Activated CD8-positive, alpha-beta T cell treated with anti-CD3 and anti-CD28 coated beads, Interleukin-2, amount 10 ng/mL, durations not matched to agents 7 days and 5 days (primary cell): ENCODE measurements at places on chromosomes 11 and 22.
A peak's percentile ranks its signal among the peaks of the same experiment; 100 is the strongest.

DNA sequence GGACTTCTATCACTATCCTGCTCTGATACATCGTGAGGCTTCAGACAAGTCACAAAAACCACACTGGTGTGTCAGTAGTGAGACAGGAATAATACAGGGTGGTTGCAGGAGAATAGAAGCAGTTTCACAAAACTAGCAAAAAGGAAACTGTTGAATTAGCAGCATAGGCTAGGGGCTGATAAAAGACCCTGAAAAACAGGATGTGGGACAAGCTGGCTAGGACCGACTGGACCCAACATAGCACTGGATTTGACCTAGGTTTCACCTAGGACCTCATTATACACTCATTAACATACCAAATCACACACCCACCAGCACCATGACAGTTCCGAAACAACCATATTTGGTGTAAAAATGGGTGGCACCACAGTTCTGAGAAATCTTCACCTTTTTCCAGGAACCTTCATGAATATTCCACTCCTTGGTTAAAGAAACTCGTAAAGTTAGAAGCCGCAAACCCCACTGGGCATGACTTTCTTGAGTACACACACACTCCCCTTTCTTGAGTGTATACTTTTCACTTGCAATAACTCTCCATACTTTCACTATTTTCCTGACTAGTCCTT, 76.2 kb downstream of the SLC1A2 start:
- DNase-seq = peak; percentile 78

- peak; percentile 38 for DNase-seq
Measured at GRCh38 chr11:102347462-102348370, 702 bp downstream of the BIRC2 start.

DNA sequence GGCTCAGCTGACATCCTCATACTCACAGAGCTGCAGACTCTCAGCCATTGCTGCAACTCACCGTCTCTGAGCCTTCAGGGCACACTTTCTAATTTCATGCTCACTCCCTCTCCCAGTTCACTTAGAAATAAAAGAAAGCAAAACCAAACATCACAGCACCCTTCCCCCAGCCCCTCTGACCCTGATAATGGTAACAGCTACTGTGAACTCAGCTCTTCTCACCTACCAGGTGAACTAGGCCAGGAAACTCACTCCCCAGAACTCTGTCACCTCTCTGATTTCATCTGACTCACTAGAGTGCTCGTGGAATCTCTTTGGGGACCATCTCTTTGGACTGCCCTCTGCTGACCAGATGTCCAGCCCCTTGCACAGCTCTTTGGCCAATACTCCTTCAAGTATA, 14.5 kb upstream of the PARVA start:
- DNase-seq = no peak

- DNase-seq = no peak
Measured at GRCh38 chr11:25769287-25769686, 562.6 kb upstream of the ANO3 start.

GRCh38 chr11:83454674-83455073, 168.5 kb upstream of the CCDC90B start:
- no peak for DNase-seq
